ENCODE measurements at places on chromosomes 3 and 15.

GRCh38 chr3:35664460-35664919 lies 25.2 kb downstream of the ARPP21 start:
- DNase-seq: peak; percentile 94

GRCh38 chr15:77354063-77354462 lies 65.8 kb downstream of the PEAK1 start:
- DNase-seq: no peak

DNA sequence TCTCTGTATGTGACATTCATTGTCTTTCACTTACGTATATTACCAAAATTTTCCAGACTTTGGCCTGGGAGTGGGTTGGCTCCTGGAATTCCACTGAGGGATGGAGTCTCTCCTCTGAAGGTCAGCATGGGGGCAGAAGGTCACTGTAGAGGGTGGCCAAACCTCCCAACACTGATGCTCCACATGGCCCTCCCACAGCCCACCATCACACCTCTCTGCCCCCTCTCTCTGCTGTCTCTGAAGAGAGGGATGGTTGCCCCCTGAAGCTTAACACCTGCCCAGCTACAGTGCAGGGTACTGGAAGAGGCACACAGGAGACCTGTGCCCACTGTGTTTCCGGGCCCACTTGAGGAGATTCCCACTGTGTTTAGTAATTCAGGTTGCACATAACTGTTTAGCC lies 52.2 kb downstream of the CMTM6 start:
- DNase-seq: no peak

DNA sequence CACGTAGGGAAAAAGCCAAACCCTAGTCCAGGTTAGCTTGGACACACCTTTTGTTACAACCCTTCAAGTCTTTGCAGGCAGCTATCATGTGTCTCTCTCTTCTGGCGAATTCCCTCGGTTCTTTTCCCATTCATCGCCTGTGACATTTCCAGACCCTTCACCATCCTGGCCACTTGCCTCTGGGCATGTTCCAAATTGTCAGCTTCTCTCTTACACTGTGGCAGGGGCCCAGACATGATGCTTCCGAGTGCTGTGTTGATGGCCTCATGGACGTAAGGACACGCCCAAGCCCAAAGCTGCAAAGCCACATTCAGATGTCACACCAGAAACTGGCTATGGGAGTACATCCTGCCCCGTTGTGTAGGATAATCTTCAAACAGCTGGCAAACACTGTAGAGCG lies 58.5 kb downstream of the ISG20 start:
- no peak for DNase-seq

GRCh38 chr3:168262887-168263286 lies 167.2 kb upstream of the GOLIM4 start:
- DNase-seq: no peak

- no peak for DNase-seq
Measured at GRCh38 chr3:49410846-49411534, 786 bp downstream of the RHOA start.

GRCh38 chr3:170493712-170494182 lies 75.1 kb downstream of the CLDN11 start:
- no peak for DNase-seq

GRCh38 chr15:35095941-35096340 lies 10.8 kb upstream of the NANOGP8 start:
- DNase-seq: no peak

- DNase-seq: no peak
Measured at GRCh38 chr15:101329867-101330380, 34.9 kb upstream of the SNRPA1 start.

- DNase-seq: no peak
Measured at GRCh38 chr15:70777170-70777926, 14.0 kb upstream of the UACA start.

DNA sequence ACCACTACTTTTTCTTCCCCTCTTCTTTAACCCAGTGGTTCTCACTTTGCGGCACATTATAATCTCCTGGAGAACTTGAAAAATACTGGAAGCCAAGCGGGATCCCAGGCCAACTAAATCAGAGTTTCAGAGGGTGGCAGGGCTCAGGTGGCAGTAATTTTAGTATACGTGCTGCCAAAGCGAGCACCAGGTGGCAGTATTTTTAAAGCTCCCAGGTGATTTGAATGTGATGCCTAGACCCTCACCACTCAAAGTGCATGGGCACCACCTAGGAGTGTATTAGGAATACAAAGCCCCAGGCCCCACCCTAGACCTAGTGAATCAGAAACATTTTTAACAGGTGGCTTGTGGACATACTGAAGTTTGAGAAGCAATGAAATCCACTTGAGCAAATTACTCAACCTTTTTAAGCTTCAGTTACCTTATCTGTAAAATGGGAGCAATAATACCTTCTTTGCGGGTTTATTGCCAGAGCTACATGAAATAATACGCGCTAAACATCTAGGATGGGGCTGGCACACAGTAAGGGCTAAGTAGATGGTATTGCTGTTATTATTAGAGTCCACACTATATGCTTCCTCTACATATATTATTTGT lies 8.3 kb downstream of the B3GALNT1 start:
- no peak for DNase-seq

- DNase-seq: no peak
Measured at GRCh38 chr15:80609512-80609946, 85.6 kb upstream of the ABHD17C start.

DNA sequence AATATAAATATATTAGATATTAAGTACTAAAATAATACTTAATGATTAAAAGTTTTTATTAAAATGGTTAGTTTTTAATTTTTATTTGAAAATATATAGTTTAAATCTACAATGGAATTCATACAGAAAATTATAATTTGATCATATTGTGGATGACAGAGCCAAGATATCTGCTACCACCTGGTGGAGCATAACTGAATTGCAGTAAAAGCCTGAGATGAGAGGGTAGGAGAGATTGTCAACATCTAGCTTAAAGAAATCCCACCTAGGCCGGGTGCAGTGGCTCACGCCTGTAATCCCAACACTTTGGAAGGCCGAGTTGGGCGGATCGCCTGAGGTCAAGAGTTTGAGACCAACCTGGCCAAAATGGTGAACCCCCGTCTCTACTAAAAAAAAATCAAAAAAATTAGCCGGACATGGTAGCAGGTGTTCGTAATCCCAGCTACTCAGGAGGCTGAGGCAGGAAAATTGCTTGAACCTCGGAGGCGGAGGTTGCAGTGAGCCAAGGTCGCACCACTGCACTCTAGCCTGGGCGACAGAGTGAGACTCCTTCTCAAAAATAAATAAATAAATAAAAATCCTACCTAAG lies 25.1 kb upstream of the CSTA start:
- no peak for DNase-seq

GRCh38 chr15:23686466-23687142 lies 501 bp downstream of the NDN start:
- DNase-seq: no peak

- peak; percentile 2 for DNase-seq
Measured at GRCh38 chr15:39785841-39786240, 3.2 kb upstream of the FSIP1 start.

GRCh38 chr3:140636406-140637138 lies 41.3 kb upstream of the TRIM42 start:
- DNase-seq: no peak

DNA sequence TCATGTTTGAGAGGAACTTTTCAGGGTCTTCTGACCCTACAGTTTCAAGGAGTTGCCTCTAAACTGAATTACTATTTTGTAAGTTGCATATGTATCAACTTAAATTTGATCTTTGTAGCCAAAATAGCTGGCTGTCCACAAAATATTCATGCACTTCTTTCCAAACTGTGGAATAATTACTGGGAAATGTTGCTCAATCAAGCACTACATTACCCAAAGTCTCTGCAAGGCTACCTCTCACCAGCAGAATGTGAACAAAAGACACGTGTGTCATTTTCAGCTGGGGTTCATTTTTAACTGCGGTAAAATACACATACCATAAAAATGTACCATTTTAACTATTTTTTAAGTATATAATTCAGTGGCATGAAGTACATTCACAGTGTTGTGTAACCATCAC lies 320.4 kb downstream of the CTNNB1 start:
- DNase-seq: no peak

GRCh38 chr3:139472380-139473010 lies 3.8 kb downstream of the RBP2 start:
- DNase-seq: no peak

GRCh38 chr3:126834596-126835471 lies 130.8 kb downstream of the CHCHD6 start:
- DNase-seq: no peak

- no peak for DNase-seq
Measured at GRCh38 chr3:139552632-139553365, 13.3 kb upstream of the RBP1 start.

- DNase-seq: peak; percentile 20
Measured at GRCh38 chr3:54176106-54176505, 53.8 kb downstream of the CACNA2D3 start.

- DNase-seq: no peak
Measured at GRCh38 chr3:177822681-177823096, 625.4 kb upstream of the TBL1XR1 start.

- DNase-seq: no peak
Measured at GRCh38 chr3:125309476-125309875, 65.6 kb downstream of the ZNF148 start.

- peak; percentile 40 for DNase-seq
Measured at GRCh38 chr3:182046166-182046764, 334.5 kb downstream of the SOX2 start.

DNA sequence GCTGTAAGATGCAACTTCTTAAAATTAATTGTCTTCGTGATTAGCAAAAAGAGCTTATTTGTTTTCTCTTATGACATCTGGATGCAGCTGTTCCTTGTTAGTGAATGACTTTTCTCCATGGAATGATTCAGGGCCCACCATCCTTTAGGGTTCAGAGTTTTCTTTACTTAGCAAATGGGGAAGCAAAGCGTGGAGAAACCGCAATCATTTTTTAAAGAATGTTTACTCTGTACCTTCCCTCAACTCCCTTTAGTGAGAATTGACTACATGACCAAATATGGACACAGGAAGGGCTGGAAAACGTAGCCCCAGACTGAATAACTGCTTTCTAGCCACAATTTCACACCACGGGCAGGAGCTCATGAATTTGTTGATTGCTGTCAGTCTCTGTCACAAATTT lies 130.1 kb downstream of the EDEM1 start:
- DNase-seq: no peak

- DNase-seq: no peak
Measured at GRCh38 chr15:68584756-68585573, 6.2 kb downstream of the CORO2B start.

DNA sequence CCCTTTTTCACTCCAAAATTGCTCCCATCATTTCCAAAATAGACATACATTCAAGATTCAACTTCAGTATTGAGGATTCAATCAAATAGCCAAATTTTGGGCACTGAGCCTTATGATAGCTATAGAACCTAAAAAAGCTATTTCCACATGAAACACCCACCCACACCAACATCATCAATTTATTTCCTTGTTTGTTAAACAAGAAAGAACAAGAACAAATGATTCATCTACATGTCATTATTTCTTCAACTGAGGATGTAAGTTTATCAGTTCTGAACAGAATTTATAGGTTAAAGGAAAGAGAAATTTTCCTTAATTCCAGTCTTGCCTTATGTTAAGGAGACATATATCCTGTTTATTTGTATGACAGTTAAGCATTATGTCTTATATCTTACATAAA lies 32.2 kb downstream of the DPPA2 start:
- no peak for DNase-seq

- DNase-seq: no peak
Measured at GRCh38 chr15:39746714-39747276, 35.8 kb downstream of the FSIP1 start.

DNA sequence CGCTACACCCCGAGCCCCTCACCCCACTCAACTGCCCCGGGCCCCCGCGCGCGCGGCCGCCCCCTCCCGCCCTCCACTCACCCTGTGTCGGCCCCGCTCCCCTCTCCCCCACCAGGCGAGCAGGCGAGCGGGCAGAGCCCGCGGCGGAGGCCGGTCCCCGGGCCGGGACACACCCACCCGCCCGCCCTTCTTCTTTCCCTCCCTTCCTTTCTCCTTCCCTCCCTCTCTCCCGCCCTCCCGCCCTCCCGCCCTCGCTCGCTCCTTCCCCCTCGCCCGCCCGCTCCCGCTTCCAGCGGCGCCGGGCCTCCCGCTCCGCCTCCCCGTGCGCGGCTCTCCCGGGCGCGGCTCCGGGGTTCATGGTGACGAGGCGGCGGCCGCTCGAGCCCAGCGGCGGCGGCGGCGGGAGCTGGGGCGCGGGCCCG lies at the start of gene CTDSPL:
TSS of gene CTDSPL (plus strand) at position 261 of the 422 bp plus-strand sequence. CDS start 320 bp downstream, outside the sequence.
- peak; percentile 18 for DNase-seq

GRCh38 chr3:59192473-59192872 lies 142.6 kb upstream of the CFAP20DC start:
- no peak for DNase-seq

DNA sequence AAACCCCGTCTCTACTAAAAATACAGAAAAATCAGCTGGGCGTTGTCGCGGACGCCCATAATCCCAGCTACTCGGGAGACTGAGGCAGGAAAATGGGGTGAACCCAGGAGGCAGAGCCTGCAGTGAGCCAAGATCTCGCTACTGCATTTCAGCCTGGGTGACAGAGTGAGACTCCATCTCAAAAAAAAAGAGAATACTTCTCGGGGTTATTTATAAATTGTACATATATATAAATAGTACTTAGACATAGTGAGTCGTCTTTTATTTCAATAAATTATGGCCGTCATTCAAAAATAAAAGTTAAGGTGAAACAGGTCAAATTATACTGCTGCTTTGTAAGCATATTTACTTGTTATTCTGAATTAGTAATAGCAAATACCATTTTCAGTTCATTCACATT lies 12.1 kb upstream of the EBLN2 start:
- no peak for DNase-seq

DNA sequence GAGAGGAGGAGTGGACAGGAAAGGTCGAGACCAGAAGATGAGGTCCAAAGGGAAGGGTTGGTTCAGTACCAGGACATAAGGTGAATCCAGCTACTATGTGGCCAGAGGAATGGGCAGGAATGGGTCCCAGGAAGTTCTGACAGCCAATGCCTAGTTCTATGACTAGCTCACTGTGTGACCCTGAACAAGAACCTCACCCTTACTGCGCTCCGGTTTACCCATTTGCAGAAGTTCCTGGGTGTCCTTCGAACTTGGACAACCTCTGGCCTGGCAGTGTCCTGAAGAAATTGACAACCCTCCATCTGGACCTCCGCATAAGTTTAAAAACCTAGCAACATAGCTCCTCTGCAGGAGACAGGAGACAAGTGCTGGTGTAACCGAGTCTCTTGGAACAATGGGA lies 12.2 kb upstream of the PSTPIP1 start:
- no peak for DNase-seq

DNA sequence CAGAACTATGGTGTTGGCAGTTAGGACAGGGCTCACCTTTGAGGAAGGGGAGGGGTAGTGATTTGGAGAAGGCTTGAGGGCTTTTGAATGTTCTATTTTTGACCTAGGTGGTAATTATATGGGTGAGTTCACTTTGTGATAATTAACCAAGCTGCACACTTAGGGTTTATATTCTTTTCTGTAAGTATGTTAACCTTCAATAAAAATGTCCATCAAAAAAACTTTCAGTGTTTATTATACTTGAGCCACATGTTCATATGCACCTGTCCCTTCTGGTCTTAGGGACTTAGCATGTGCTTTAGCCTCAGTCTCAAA lies 28.4 kb downstream of the PDE8A start:
- DNase-seq: no peak

- no peak for DNase-seq
Measured at GRCh38 chr3:168812234-168812633, 716.5 kb upstream of the GOLIM4 start.

All from NCI-H2029 (cell line).